A172 (cell line): ENCODE measurements at places on chromosomes 3 and 15. TPM values are rescaled to one million over a fixed set of nuclear protein-coding genes. Genes with fewer than 3 reads are reported as not detected.

CLRN1 gene
- total RNA-seq, result not detected in 2 replicates

RTP4 gene
- 0.19 and 0.78 TPM in 2 replicates for total RNA-seq

CAMP gene
- not detected in 2 replicates for total RNA-seq

SLC6A11 gene
- 0.02 TPM in 1 of 2 replicates, not detected in the other for total RNA-seq

WNT7A gene
- total RNA-seq, result not detected in 2 replicates

GOLGA6D gene
- not detected in 2 replicates for total RNA-seq

CPN2 gene
- 0.10 TPM in 1 of 2 replicates, not detected in the other for total RNA-seq

CYP1A2 gene
- not detected in 2 replicates for total RNA-seq

EBLN2 gene
- 0.41 and 2.1 TPM in 2 replicates for total RNA-seq

SAMD7 gene
- not detected in 2 replicates for total RNA-seq

EPHA6 gene
- total RNA-seq, result not detected in 2 replicates

CHRFAM7A gene
- total RNA-seq, result not detected in 2 replicates
